Fibroblast of gingiva (primary cell): ENCODE measurements at places on chromosomes 7 and 10.

GRCh38 chr7:29216128-29216527 lies 21.6 kb downstream of the CHN2 start:
- no peak for DNase-seq

- DNase-seq, result no peak
Measured at GRCh38 chr7:8283968-8284367, 22.0 kb upstream of the ICA1 start.

DNA sequence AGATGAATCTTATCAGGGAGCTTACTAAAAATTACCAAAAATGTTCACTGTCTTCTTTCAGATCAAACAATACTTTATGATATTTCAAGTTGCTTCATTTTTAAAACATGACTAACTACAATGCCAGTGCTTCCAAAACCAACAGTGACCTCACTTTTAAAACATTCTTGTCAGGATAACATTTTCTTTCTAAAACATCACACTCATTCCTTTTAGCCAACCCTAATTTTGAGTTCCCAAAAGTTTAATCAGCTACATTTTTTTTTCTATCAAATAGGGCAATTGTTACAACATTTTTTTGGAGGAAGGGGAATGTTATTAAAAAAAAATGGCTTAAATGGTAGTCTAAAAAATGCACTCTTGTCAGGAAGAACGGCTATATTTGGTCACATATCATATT lies 37.3 kb downstream of the RTKN2 start:
- DNase-seq, result peak; percentile 81

DNA sequence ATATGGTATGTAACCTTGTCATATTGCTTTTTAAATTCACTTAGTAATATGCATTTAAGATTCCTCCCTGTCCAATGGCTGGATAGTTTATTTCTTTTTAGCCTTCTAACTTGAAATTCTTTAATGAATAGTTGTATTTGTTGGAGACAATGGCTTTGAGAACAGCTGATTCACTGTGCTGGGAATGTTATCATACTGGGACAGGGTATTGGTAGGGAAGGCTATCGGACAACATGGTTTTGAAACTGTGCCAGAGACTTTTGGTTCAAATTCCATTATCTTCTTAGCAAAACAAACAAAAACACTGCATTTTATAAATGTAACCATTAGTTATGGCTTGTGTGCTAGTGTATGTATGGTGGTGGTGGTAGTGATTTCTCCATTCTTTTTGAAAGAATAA lies 517.1 kb upstream of the ANKRD30A start:
- DNase-seq, result peak; percentile 30

DNA sequence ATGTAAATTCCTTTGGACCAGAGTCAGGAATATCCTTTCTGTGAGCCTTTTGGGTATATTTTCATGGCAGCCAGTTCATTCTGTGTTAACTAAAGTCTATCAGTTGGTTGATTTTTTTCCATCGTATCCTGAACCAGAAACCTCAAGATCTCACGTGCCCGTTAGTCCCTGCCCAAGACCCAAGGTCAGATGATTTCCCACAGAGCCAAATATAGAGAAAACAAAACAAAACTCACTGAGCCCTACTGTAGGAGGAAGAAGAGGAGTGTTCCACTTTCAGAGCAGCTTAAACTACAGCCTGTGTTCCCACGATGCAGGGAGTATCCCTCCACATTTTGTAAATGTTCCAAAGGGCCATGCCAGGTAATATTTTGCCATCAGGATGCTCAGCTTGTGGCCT lies 96.0 kb upstream of the ADO start:
- no peak for DNase-seq

DNA sequence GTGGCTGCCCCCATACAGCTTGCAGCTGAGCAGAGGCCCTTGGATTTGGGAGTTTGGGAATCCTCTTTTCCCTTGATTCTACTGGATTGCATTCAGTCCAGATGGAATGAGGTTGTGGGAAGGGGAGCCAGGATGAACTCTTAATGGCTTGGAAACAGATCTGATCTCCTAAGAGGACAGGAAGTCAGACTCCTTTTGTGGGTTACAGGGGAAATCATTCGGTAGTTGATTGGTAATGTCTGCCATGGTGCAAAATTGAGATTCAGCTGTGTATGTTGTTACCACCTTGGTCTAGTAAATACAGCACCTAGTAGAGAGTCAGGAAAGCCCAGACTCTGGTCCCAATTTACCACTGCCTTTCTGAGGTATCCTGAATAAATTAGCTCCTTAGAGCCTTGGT lies 144.2 kb upstream of the TNRC18 start:
- DNase-seq, result no peak

GRCh38 chr10:78727251-78727650 lies 341.5 kb upstream of the ZMIZ1 start:
- DNase-seq, result no peak

- DNase-seq, result no peak
Measured at GRCh38 chr10:110523736-110524135, 26.0 kb downstream of the DUSP5 start.

GRCh38 chr7:11379641-11380040 lies 406.0 kb downstream of the PHF14 start:
- no peak for DNase-seq

- DNase-seq, result no peak
Measured at GRCh38 chr10:77578583-77579227, 58.9 kb downstream of the KCNMA1 start.

DNA sequence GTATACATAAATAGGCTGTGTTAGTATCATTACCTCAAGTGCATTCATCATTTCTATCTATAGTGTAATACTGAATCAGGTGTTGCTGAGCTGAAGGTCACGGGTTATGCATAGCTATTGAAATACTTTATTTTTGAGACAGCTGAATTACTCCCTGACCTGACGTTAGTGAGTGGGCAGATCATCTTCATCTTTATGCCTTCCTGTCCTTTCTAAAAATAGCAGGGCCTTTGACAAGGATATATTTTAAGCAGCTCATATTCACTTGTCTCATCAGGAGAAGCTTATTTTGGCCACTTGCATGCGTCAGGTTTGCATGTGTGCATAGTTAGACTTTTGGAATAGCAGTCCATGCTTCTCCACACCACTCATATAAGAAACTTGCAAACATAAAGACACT lies 63.6 kb upstream of the DKK1 start:
- no peak for DNase-seq

GRCh38 chr7:74002474-74003017 lies 25.4 kb upstream of the ELN start:
- peak; percentile 24 for DNase-seq

- DNase-seq, result no peak
Measured at GRCh38 chr10:89838044-89838615, 136.7 kb downstream of the KIF20B start.

DNA sequence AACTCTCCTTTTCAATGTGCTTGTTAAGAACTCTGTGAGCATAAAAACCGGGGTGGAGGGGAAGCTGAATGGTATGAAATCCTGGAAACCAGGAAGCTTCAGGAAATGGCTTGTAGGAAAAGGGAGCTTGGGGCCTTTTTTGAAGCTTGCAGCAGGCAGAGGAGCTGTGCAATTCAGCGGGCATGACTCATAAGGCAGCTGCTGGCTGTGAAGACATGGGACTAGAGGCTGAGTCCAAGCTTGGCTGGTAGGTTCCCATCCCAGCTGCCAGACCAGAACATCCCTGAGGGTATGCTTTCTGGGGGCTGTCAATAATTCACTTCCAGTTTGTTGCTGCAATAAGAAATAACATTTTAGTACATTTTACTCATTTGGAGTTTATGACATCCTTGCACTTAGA lies 36.8 kb upstream of the CDC14C start:
- no peak for DNase-seq

- DNase-seq, result no peak
Measured at GRCh38 chr7:156875766-156876165, 17.2 kb downstream of the LMBR1 start.

DNA sequence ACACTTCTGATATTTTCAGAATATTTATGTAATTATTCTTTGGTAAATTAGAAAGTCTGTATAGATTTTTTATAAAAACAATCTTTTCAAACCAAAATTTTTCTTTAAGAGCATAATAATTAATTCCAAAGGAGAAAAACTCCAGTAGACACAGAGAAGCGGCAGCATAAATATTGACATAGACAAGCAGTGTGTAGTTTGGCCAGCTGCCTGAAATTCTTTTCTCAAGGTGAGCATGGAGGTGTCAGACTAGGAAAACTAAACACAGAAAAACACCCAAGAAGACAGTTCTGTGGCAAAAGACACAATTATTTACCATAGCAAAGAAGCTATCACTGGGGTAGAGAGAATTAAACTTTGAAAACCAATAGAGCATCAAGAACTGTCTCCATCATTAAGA lies 82.4 kb downstream of the KLF6 start:
- DNase-seq, result no peak

DNA sequence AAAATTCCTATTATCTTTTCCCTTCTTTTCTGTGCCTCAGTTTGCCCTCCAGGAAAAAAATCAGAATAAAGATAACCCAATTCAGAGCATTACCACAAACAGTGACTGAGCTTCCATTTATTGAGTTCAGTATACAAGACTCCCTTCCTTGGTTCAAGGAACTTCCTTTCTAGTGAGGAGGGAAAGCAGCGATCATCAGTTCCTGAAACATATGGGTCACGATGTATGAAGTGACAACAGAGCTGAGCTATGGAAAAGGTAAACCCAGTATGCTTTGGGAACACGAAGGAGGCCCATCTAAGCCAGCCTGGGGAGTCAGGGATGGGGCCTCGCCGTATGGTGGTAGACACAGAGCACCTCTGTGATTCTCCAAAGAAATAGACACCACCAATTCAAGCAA lies 15.8 kb downstream of the C10orf71 start:
- DNase-seq, result no peak

GRCh38 chr10:113846036-113846435 lies 7.8 kb downstream of the DCLRE1A start:
- no peak for DNase-seq

DNA sequence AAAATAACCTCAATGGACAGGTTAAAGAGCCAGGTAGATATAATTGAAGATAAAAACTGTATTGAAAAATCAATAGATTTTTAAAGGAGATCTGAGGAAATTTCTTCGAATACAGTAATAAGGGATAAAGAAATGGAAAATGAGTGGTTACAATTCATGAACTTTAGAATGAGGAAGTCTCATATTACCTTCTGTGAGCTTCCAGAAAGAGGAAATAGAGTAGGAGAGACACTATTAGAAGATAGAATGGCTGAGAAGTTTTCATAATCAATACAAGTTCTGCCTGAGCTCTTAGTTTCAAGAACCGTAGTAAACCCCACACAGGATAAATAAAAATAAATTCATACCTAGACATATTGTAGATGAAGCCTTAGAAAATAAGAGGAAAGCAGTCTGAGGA lies 11.5 kb downstream of the SDK1 start:
- no peak for DNase-seq

DNA sequence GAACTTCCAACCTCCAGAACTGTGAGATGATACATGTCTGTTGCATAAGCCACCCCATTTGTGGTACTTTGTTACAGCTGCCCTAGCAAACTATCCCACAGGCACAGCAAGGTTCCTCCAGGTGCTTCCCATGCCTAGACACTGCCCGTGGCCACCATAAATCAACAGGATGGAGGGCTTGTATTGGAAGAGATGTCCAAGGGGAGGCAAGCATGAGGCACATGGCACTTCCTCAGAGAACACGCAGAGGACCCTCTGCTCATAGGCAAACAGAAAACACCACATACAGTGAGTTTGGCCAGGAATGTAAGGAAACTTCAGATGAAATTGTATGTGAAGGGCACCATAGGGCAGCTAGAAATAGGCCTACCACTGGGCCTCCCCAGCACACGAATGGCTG lies 291.1 kb downstream of the GRID1 start:
- DNase-seq, result no peak

- DNase-seq, result peak; percentile 17
Measured at GRCh38 chr7:134811765-134812164, 32.3 kb downstream of the CALD1 start.

GRCh38 chr10:112438356-112438755 lies 8.4 kb downstream of the ZDHHC6 start:
- no peak for DNase-seq

- peak; percentile 25 for DNase-seq
Measured at GRCh38 chr7:64882341-64883112, 20.5 kb upstream of the ZNF273 start.

- no peak for DNase-seq
Measured at GRCh38 chr10:35685402-35685801, 43.3 kb upstream of the FZD8 start.

- peak; percentile 70 for DNase-seq
Measured at GRCh38 chr10:69439350-69439739, 11.9 kb upstream of the TSPAN15 start.

DNA sequence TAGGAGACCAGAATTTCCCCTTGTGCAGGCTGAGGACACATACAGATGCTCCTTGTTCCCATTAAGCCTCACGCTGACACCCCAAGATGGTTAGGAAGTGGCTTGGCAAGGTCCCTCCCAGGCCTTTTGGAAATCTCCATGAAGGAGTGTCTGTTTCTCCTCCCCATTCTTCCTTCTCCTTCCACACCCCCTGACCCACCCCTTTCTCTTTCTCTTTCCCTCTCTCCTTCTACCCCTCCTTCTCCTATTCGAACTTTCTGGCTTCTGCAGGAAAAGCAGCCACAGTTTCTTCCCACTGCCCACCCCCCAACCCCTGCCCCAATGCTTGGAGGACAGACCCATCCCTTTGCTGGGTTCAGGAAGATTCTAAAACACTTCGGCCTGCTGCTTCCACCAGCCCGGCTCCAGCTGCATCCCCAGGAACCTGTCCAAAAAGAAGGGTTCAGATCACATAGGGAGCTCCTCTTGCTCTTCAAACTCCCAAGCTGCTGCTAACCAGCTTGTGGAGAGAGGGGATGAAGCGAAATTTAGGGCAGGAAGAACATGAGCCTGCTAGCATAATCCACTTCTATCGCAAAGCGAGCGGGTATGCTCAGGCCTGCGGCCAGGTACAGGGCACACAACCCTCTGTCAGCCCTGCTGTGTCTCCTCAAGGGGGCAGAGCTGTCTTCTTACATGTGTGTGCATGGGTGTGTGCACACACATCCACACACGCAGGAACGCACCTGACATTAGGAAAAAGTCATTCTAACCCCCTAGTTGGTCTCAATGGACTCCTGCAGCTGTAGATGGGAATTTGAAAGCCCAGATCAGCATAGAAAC lies 80.4 kb downstream of the PPP1R3C start:
- peak; percentile 26 for DNase-seq

- DNase-seq, result no peak
Measured at GRCh38 chr10:88680958-88681357, 16.7 kb downstream of the LIPF start.

GRCh38 chr10:16001581-16001980 lies 141.3 kb upstream of the MINDY3 start:
- DNase-seq, result no peak

DNA sequence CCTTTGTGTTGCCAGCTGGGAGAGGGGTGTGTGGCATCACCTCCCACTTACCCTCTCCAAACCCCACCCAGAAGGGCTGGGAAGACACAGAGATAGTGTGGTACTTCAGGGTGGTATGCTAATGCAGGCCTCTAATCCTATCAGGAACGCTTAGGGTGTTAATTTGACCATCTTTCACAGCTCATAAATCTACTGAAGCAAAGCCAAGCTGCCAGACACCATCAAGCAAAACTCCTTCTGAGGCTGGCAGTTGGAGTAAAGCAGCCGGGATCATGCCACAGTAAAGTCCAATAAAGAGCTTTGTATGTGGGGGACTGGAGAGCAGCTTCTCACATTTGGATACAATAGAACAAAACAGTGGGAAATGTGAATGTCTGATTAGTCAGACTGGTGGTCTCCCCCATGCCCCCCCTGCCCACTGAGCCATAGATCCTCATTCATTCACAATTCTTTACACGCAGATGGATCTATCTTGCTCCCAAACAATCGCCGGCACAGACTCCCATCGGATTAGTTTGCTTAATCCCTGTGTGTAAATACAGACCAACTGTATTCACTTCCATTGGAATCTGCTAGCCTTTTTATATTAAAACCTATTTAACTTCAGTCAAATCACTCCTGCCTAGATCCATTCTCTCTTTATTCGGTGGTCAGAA lies 29.6 kb downstream of the FGFBP3 start:
- no peak for DNase-seq
